ENCODE measurements at places on chromosomes 16 and 17.
A peak's percentile ranks its signal among the peaks of the same experiment; 100 is the strongest.

DNA sequence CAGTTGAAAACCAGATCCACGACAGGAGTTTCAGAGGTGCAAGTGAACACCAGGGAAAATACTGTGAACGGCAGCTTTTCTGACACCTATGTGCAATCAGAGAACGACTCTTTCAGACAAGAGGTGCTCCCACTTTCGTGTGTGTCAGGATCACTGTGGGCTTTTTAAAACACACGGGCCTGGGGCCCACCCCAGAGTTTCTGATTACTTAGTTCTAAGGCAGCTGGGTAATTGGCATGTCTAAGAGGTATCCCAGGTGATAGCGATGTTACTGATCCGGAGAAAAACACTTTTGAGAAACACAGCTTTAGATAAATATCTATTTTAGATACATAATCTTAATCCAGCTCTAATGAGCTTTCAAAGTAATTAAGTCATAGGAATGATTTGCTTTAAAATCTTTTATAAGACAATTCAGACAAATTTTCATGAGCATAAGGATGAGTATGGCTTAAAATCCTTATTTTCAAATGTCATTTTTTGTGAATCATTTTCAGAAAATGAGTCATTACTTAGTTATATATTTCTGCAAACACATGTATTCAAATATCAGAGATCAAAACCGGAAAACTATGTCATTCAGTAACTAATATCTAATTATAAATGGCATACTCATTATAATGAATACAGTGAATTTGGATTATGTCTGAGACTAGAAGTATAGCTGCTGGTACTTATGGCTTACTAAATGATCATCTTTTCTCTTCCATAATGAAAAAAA lies 217.9 kb upstream of the PSMD7 start:
- DNase-seq: no peak

DNA sequence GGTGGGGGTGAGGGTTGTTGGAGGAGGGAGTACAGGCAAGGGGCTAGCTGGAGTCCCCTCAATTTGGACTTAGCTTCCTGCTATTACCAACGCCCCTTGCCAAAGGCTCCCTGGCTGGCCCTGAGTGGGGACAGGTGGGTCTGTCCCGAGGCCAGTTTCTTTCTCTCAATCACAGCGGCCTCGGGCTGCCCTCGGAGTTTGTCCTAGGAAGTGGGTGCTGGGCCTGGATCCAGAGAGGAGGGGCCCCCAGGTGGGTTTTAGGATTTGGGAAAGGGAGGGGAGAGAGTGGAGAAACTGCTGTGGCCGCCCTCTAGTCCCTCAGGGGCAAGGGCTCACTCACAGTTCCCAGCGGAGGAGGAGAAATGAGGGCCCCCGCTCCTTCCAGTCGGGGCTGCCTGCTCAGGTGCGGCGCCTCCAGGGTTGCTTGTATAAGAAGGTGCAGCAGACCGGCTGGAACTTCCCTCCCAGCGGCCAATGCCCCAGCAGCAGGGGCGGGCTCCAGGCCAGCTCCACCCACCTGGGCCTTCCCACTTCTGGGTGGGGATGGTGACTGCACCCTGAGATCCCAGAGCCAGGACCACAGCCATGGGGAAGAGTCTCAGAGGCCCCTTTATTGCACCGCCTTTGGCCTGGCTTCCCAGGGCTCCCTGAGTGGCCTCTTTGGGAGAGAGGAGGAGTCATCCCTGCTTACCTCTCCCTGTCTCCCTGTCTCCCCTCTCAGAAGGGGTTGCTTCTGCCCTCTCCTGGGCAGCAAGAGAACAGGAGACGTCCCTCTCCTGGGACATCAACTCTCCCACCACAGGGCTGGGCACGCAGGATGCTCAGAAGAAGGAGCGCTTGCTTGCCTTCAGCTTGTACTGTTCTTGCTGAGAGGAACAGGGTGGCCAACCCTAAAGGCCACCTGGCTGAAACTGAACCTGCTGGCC lies 112.0 kb upstream of the SMURF2 start:
- DNase-seq: no peak

- no peak for DNase-seq
Measured at GRCh38 chr17:18176176-18176575, 7.5 kb upstream of the ALKBH5 start.

DNA sequence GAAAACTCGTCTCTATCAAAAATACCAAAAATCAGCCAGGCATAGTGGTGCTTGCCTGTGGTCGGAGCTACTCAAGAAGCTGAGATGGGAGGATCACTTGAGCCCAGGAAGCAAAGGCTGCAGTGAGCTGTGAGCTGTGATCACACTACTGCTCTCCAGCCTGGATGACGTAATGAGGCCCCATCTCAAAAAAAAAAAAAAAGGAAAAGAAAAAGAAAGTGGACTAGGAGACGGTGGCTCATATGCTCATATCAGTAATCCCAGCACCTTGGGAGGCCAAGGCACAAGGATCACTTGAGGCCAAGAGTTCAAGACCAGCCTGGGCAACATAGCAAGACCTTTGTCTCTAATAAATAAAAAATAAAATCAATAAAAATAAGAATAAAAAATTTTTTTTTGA lies 8.8 kb upstream of the SUMO2 start:
- no peak for DNase-seq

DNA sequence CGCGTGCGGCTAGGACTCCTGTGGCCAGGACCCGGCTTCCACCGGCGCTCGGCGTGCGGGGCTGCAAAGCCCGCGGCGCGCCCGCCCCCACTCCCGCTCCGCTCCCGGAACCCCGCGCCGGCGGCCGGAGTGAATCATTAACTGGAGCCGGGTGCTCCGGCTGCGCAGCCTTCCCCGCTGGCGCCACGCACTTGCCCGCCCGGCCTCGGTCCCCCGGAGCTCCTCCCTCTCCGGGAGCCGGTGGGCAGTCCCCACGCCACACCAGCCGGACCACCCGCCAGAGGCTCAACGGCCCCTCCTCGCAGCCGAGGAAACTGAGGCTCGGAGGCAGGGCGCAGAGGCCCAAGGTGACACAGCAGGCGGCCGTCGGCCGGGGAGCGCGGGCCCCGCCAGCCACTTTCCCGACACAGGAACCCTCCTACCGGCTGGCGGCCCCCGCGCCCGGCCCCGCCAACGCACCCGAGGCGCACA lies 580 bp downstream of the BCAR1 start:
- no peak for DNase-seq

- DNase-seq: no peak
Measured at GRCh38 chr17:33335491-33336173, 42.5 kb upstream of the ASIC2 start.

GRCh38 chr16:85986931-85987749 lies 88.2 kb downstream of the IRF8 start:
- peak; percentile 30 for DNase-seq

GRCh38 chr17:34206569-34206968 lies 48.5 kb upstream of the CCL2 start:
- DNase-seq: no peak

DNA sequence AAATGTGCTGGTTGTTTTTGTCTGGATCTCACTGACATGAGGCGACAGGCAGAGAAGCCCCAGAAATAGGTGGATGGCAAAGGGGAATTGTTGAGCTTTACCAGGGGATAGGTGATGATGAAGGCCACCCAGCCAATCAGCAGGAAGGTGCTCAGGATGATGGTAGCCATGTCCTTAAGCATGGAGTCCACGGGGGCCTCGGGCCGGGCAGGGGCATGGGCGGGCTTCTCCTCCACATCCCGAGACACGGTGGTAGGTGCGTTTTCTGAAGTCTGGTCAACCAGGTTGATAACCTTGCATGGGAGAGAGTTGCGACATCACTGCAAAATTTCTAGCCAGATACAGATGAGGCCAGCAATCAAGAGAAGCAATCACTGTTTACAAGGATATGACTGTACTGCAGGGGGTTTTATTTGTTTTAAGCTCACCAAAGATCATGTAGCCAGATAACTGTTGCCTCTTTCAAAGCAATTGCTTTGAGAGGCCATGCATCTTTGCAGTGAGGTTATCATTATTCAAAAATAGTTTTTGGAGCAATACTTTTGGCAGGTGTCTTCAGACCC lies 37.3 kb upstream of the ICAM2 start:
- no peak for DNase-seq

DNA sequence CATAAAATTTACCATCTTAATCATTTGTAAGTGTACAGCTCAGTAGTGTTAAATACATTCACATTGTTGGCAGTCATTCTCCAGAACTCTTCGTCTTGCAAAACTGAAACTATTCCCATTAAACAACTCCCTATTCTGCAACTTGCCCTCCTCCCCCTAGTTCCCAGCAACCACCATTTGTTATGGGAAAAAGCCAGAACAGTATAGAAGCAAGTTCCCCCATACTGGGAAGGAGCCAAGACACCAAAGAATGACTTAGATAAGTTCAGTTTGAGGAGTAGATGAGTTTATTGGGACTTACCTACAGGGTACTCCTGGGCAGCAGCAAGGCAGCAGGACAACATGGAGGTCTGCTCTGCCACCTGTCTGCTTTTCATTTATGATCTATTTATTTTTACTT lies 39.3 kb upstream of the TEKT1 start:
- no peak for DNase-seq

GRCh38 chr17:75722076-75722475 lies 817 bp downstream of the ITGB4 start:
- DNase-seq: no peak

GRCh38 chr17:78986649-78987328 lies 7.1 kb upstream of the LGALS3BP start:
- DNase-seq: no peak

- DNase-seq: no peak
Measured at GRCh38 chr16:75491876-75492275, 3.4 kb downstream of the CHST6 start.
